ENCODE measurements at places on chromosomes 1 and 21. TPM values are rescaled to one million over a fixed set of nuclear protein-coding genes. Genes with fewer than 3 reads are reported as not detected.

KIAA1614 gene
- 2.8 TPM for polyA plus RNA-seq

DNA sequence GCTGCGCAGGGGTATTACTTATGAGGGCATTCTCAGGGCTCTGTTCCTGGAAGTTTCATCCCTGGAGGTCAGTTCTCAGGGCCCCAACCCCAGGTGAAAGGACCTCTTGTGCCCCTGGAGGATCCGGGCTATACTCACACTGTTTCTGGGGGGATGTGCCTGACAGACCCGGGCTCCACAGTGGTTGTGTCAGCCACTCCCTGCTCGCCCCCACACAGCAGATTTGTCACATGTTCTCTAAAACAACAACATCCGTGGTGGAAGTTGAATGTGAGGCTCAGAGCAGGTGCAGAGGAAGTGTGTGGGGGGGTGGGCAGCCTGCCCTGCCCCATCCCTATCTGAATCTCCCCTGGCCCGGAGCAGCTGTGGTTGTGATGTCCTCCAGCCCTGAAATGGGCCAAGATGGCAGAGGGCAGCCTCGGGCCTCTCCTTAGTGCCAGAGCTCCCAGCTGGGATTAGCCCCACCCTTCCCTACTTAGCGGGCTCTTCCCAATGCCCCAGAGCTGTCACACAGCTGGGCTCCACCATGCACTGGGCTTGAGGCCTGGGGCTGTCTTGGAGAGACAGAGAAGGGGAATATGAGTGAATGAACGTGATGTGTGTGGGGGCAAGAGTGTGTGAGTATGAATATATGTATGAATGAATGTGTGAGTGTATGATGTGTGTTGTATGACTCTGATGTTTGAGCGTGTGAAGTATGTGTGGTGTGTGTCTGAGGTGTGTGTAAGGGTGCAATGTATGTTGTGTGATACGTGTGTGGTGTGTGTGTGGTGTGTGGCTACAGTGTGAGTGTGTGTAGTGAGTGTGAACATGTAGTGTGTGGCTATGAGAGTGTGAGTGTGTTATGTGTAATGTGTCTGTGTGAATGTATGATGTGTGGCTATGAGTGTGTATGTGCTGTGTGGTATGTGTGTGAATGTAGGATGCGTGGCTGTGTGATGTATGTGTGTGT lies 1.5 kb upstream of the FCMR start:
- DNase-seq, result peak; percentile 33
- no peak overlapping the region for H3K4me3 ChIP-seq
- no peaks in the 10 kb centered on the region for H3K27me3 ChIP-seq
- no peaks in the 10 kb centered on the region for H3K36me3 ChIP-seq

- no peak overlapping the region for H3K27ac ChIP-seq
- H3K36me3 ChIP-seq, result no peaks in the 10 kb centered on the region
- H3K4me1 ChIP-seq, result no peaks in the 10 kb centered on the region
Observed at GRCh38 chr1:189927641-189928040, 550.0 kb downstream of the BRINP3 start.

DNA sequence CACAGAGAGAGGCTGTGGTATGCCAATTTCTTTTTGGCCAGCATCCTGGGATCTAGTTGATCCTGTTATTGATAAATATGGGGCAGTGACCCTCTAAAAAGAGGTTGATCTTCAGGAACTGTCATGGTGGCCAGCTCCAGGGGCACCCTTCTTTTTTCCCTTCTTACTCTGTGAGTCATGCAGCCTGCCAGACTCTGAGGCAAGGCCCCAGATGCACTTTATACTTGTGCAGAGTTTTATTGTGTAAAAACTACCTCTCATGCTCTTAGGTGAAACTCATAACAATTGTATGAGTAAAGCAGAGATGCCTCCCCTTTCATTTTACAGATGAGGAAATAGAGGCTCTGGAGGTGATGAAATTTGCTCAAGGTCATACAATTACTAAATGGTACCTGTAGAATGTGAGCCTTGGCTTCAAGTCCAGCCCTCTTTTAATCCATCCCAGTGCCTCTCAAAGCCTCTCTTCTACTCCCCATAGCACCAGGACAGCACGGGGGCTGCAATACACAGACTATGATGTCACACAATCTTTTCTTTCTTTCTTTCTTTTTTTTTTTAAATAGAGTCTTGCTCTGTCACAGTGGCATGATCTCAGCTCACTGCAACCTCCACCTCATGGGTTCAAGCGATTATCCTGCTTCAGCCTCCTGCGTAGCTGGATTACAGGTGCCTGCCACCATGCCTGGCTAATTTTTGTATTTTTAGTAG lies 387.8 kb downstream of the KCNH1 start:
- H3K4me3 ChIP-seq, result no peak overlapping the region
- no peaks in the 10 kb centered on the region for H3K36me3 ChIP-seq
- DNase-seq, result no peak
- no peaks in the 10 kb centered on the region for H3K4me1 ChIP-seq

All from lung (tissue), 17 donors.